ENCODE measurements at places on chromosomes 4 and X.

DNA sequence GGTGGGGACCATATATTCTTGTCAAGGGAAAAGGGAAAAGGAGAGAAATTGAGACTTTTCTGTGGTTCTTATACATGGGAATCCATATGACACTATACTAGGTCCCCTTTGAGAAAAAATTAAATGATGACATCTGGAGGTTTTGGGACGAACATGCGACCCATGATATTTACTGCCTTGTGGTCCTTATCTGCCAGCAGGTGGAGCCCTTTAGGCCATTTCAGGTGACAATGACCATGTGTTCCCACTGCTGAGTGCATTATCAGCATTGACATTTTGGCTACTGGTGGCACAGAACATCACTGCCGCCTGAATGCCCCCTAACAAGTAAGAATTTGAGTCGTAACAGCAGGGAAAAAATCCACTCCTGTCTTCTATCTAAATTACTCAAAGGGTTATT lies 843.4 kb downstream of the FSTL5 start:
- no peak for DNase-seq

- no peak for DNase-seq
Measured at GRCh38 chr4:97577004-97577403, 566.3 kb downstream of the STPG2 start.

DNA sequence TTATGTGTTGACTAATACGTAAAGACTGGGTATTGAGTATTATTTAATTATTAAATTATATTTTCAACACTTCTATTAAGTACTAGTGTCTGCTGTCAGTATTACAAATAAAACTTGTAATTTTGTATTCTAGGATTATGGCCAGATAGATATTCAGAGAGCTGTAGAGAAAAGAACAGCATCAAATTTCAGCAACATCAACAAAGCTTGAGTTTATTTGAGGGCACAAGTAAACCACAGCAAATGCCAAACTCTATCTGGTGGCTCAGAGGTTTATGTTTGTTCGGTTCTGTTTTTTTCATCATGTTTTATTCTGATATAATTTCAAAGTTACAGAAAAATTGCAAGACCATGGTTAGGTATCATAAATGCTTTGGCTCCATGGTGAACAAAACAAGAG lies 1530.5 kb downstream of the PCDH18 start:
- DNase-seq, result no peak

GRCh38 chrX:84248226-84248625 lies 60.2 kb upstream of the RPS6KA6 start:
- no peak for DNase-seq

DNA sequence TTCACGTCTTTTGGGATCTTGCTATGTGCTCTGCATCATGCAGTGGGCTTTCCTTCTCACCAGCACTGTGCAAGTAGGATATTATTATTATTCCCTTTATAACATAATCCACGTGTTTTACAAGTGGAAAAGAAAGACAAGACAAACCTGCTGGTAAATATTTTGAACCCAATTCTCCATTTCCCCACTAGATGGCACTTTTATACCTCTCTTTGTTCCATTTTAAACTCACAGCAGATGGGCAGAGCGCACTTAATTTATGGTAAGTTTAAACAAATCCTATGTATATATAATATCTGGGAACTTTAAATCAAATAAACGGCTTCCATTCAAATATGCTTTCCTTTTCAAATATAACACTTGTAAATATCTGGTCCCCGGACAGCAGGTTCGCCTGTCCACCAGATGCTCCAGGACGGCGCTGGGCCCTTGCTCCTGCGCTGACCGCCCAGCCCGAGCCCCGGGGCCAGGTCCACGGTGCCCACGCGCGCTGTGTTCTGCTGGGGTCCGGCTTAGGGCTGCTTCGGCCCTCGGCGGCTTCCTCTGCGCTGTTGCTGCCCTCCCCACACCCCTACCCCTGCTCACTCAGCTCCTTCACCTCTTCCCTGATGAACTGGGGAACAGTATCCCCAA lies 31.1 kb downstream of the F11 start:
- DNase-seq, result no peak

DNA sequence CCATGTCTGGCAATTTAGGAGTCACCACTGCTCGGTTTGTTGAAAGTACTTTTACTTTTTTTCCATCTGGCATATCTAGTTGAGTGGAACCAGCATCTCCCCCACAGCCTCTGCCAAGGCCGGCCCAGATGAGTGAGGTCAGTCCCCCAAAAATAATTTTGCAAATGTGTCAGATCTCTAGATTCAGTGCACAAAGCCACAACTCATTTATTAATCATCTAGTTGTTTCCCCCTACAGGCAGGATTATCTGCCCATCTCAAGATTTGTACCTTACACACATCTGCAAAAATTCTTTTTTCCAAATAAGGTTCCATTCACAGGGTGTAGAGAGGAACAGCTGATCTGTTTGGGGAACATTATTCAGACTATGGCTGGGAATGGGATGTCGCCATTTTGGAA lies 174.0 kb upstream of the MXRA5 start:
- DNase-seq, result no peak

GRCh38 chr4:187333151-187333550 lies 609.5 kb upstream of the FAT1 start:
- DNase-seq, result no peak

DNA sequence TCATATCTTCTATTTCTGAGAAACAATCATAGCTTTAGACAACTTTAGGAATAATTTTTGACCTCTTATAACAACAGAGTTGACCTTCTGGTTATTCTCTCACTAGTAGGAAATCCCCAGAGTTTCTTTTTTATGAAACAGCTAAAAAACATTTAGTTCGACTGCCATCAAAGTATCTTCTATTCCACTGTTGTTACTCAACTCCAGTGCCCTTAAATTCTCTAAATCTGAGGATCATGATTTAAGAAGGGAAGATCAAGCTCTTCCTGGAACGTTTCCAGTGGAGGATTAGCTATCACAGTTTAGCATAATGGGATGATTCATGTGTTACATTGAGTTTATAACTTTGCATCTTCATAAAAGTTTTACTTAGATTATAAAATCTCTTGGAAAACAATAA lies 134.9 kb upstream of the VEGFC start:
- DNase-seq, result no peak

GRCh38 chr4:171717231-171717741 lies 95.9 kb upstream of the GALNTL6 start:
- no peak for DNase-seq

DNA sequence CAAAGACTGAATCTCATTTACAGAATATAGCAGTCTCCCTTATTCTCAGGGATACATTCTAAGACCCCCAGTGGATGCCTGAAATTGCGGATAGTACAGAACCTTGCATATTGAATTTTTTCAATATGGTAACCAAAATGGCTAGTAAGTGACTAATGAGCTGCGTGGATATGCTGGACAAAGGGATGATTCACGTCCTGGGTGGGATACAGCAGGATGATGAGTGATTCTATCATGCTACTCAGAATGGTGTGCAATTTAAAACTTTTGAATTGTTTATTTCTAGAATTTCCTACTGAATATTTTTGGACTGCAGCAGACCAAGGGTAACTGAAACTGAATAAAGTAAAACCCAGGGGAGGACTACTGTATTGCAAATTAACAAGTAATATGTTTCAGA lies 66.7 kb downstream of the STAG2 start:
- no peak for DNase-seq

GRCh38 chr4:6546681-6547447 lies 28.1 kb upstream of the MAN2B2 start:
- DNase-seq, result peak; percentile 18

- DNase-seq, result no peak
Measured at GRCh38 chr4:71009086-71009485, 15.6 kb downstream of the DCK start.

DNA sequence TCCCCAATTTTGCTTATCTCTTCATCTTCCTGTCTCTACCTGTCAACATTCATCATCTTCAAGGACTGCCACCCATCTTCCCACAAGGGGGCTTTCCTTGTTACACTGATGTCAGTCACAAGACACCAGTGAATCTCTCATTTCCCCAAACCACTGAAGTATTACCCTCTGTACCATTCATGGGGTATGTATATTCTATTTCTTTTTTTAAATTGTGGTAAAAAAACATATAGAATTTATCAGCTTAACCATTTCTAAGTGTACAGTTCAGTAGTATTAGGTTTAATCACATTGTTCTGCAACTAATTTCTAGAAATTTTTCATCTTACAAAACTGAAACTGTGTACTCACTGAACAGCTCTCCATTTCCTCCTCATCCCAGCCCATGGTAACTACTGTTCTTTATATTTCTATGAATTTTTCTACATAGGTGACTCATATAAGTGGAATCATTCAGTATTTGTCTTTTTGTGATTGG lies 98.6 kb downstream of the LARP7 start:
- DNase-seq, result no peak

- DNase-seq, result no peak
Measured at GRCh38 chr4:19379191-19379708, 872.5 kb upstream of the SLIT2 start.

- DNase-seq, result no peak
Measured at GRCh38 chr4:183563874-183564273, 59.0 kb downstream of the ING2 start.

- DNase-seq, result no peak
Measured at GRCh38 chr4:1097553-1097952, 15.8 kb downstream of the RNF212 start.

DNA sequence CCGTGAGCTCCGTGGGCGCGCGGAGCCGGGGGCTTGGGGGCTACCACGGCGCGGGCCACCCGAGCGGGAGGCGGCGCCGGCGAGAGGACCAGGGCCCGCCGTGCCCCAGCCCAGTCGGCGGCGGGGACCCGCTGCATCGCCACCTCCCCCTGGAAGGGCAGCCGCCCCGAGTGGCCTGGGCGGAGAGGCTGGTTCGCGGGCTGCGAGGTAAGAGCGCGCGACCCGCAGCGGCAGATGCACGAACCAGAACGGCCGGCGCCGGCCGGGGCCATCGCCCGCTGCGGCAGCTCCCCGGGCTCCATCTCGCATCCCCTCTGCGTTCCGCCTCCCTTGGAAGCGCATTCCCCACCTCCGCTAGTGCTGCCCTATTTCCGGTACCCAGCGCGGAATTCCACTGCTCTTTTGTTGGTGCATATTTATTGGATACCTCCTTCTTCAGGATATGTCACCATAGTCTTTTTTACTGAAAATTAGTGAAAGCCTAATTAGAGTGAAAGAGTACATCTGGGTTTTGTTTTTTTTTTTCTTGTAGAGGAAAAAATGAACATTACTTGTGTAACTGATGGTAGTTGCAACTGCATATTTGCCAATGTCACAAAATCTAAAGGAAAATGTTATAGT lies 797 bp downstream of the PKD2 start:
- DNase-seq, result peak; percentile 30

GRCh38 chr4:138512756-138513155 lies 270.6 kb upstream of the SLC7A11 start:
- DNase-seq, result no peak

DNA sequence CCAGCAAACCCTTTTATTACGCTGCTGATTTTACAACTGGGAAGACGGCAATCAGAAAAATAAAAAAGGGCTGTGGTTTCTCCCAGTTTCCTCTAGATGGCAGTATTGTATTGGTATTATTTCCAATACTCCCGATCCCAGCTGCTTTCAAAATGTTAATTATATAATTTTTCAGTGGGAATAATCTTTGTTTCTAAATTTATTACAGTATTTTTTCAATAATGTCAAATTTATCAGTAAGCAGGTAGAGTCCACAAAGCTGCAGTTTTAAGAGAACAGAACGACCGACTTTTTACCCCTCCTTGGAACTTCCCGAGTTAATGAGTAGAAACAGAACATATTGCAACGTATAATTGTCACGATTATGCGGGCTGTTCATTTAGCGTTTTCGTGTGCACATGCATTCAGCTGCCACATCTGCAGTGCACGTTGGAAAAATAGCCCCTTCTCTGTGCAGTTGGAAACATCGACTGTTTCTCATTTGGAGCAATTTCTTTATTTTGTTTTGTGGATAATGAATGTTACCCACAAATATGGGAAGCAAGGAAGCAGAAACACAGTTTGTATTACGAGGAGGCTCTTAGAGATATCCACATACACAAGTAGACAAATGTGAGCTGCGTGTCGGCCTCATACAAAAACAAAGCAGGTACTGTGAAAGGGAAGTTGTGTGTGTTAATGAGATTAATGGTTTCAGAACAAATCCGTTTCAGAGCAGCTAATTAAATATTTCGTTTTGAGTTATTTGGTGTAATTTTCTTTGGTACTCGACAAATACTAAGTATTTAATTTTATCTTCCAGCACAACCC lies 188.0 kb downstream of the STIM2 start:
- DNase-seq, result no peak

- DNase-seq, result no peak
Measured at GRCh38 chr4:16952896-16953630, 54.6 kb upstream of the LDB2 start.

DNA sequence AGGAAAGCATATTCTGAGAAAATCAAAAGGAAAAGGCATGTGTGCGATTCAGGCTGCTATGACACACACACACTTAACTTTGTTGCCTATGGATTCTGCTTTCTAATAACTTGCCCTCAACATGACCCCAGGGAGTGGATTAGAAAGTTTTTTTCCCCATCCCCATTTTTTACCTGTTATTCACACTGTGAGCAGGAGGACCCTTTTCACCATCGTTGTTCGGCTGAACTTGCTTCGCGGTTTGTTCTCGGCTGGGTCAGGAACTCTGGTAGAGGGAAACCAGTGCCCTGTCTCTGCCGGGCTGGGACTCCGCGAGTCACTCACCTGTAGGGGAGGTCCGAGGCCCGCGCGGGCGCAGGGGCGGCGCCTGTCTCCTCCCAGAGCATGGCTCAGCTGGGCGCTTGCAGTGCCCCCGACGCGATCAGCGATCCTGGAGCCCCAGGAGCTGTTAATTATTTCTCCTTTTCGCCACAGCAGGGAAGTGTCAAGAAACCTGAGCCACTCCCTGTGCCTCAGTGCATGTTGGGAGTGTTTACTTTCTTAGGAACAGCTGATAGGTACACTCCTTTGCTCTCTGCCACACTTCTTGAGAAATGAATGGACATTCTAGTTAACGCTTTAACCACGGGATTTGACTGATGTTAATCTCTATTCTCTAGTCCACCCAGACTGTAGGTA lies at the start of gene RASSF6:
Gene RASSF6, minus strand, starts transcription at position 322 of the 678 bp plus-strand sequence. CDS start 8,641 bp downstream, outside the sequence.
- peak; percentile 6 for DNase-seq

- DNase-seq, result no peak
Measured at GRCh38 chrX:48613502-48614160, 16.3 kb downstream of the WDR13 start.

DNA sequence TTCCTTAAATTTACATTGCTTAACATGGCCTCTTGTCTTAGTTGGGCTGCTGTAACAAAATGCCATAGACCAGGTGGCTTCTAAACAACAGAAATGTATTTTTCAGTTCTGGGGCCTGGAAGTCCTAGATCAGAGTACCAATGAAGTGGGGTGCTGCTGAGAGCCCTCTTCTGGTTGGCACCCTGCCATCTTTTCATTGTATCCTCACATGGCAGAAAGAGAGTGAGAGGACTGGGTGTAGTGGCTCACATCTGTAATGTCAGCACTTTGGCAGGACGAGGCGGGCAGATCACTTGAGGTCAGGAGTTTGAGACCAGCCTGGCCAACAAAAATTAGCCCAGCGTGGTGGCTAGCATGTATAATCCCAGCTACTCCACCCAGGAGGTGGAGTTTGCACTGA lies 12.0 kb upstream of the KLB start:
- DNase-seq, result no peak

GRCh38 chrX:11543249-11543648 lies 122.5 kb downstream of the ARHGAP6 start:
- no peak for DNase-seq

- no peak for DNase-seq
Measured at GRCh38 chr4:548976-549375, 27.1 kb downstream of the TMEM271 start.

All from activated T-cell treated with anti-CD3 and anti-CD28 coated beads for 48 hours (primary cell).